ENCODE measurements at places on chromosomes 1 and 21.

DNA sequence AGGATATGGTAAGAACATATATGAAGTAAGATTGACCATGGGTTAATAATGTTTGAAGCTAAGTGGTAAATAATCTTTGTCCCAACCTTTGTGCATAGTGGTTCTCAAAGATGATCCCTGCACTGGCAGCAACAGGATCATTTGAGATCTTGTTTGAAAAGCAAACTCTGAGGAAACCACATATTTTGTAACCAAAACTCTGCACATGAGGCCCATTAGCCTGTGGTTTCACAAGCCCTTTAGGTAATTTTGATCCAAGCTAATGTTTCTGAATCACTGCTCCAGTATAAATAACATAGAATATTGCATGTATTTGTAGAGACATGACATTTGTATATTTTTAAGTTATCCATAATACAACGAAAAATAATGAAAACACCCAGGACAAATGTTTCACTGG is 147.9 kb upstream of the RGS18 start:
- DNase-seq: no peak

DNA sequence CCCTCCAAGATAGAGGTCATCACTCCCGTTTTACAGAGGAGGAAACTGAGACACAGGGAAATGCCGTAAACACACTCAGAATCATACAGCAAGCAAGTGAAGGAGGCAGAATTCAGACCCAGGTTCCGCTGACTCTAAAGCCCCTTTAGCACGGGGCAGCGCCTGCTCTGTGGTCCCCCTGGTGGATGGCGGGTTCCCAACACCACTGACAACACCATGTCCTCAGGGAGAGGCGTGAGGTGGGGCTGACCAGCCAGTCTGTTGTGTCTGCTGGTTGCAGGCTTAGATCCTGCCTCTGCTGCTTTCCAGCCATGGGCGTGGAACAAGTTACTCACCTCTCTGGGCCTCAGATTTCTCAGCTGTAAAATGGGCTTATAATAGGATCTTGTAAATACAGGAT is 617.3 kb downstream of the MATN1 start:
- no peak for DNase-seq

DNA sequence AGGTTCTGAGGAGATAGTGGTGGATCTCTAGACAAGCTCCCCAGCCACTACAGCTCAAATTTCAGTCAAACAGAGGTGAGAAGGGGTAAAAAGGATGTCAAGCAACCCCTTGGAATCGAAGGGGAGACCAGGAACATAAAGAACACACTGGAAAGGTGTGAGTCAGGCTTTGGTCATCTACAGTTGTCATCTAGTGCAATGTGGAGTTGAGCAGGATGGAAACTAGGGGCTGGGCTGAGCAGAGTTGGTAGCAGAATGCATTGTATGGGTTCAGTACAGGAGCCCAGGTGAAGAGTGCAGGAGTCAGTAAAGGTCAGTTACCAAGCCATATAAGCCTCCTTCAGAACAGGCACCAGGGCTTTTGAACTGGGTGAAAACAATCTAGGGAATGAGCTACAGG is 52.7 kb upstream of the VAV3 start:
- no peak for DNase-seq

DNA sequence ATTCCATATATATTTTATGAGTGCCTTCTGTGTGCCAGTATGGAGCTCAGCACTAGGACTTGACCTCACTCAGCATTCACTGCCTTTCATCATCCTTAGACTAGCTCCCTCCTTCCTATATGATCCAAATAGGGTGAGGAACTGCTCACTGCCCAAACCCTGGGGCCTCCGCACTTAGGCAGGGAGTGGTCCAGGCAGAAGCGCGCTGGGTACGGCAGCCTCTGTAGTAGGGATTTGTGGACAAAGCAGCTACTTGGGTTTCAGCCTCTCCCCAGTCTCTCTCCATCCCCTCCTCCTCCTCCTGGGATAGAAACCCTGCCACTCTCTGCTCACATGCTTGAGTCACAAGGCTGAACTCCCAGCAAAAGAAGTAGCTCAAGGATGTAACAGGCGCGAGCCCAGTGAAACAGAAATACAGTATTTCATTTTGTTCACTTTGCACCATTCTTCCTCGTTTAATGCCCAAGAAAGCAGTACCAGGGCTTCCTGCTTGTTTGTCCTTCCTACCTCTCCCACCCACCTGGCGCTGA is 32.9 kb downstream of the PLEKHA6 start:
- DNase-seq: peak; percentile 55

GRCh38 chr1:157415661-157416060 is 136.7 kb downstream of the FCRL5 start:
- DNase-seq: no peak

GRCh38 chr1:157034137-157034800 is 11.3 kb downstream of the ARHGEF11 start:
- peak; percentile 68 for DNase-seq

GRCh38 chr1:36658838-36659237 is 176.1 kb upstream of the CSF3R start:
- no peak for DNase-seq

DNA sequence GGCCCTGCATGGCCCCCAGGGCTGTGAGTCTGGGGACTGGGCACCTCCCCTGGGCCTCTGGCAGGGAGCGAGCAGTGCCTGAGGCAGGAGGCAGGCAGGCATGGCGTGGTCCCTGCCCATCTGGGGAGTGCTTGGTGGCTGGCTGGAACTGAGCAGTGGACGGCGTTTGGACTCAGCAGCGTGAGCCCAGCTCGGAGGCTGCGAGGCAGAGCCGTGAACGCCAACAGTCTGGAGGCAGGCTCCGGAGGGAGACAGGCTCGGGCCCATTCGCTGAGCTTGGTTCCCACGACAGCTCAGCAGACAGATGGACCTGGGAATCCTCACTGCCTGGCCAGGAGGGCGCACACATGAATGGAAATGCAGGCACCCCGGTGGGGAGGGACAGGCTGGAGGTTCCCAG is 160.7 kb upstream of the POU3F1 start:
- DNase-seq: no peak

DNA sequence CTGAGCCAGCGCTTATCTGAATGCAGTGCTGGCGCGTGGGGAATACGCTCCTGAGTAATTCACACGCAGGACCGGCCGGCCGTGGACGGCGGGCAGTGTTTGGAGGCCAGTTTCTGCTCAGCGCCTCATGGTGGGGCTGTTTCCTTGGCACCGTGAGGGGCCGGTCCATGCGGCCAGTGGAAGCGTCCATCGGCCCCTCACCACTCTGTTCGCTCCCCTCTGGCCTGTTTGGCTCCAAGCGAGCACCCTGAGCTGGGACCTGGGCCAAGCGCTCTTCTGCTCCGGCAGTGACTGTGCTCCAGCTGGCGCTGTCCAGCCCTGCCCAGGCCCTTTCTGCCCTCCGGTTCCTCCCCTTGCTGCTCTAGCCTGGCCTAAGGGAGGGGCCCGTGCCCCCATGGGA is 16.3 kb upstream of the PLCH2 start:
- DNase-seq: peak; percentile 83

DNA sequence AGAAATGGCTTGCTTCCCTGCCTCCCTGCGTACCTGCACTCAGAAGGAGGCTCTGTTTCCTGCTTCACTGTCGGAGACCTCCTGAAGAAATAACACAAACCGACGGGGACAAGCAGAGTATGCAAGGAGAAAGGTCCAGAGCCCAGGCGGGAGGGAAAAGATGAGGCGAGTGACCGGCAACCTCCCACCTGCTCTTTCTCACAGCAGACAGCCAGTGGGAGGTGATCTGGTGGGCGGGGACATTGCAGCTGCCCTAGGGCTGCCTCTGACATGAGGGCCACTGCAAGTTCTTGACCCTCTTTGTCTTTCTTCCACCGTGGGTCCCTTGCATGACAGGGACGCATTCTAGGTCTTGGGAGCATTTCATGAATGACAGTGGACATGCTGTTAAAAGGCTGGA is 368.2 kb downstream of the CAMTA1 start:
- DNase-seq: no peak

DNA sequence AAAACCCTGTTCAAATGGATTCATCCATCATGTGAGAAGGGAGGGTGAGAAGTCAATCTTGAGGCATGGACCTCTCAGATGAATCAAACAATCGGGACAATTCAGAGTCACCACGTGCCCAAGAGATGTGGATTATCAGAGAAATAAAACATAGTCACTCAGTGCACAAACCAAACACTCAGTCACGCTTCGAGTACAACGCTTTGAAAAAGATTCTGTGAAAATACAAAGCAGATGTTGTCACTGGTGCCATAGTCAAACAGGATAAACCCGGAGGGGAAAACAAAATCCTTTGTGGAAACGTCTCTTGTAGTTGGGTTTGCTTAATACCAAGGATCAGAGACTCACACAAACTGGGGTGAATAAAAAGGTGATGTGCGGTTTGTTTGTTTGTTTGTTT is 188.4 kb downstream of the RRAGC start:
- no peak for DNase-seq

DNA sequence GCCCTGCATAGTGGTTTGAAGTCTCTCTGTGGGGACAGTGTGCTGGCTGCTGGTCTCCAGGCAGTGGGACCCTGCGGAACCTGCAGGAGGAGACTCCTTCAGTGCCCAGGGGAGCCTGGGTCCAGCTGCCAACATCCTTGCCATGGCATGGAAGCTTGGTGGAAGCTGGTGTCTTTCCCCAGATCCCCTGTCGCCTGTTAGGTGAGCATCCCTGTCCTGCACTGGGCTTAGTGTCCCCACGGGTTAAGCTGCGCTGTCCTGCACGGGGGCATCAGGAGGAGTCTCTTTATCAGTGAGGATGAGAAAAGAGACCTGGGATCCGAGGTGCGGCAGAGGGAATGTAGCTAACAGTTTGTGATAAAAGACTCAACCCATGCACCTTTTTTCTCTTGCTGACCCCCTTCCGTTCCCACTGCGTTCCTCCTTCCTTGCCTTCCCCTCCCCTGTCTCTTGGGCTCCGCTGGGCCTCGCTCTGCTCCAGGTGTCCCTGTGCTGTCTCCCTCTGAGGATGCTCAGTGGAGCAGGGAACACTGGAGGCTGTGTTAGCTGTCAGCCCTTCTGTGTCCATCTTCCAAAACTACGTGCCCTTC is 59.3 kb downstream of the SLC37A1 start:
- no peak for DNase-seq

GRCh38 chr1:41387667-41388091 is 26.4 kb downstream of the FOXO6 start:
- DNase-seq: no peak

All from putamen (tissue), 1 donor.